Caco-2 (cell line): ENCODE measurements at places on chromosomes 6 and 20.

DNA sequence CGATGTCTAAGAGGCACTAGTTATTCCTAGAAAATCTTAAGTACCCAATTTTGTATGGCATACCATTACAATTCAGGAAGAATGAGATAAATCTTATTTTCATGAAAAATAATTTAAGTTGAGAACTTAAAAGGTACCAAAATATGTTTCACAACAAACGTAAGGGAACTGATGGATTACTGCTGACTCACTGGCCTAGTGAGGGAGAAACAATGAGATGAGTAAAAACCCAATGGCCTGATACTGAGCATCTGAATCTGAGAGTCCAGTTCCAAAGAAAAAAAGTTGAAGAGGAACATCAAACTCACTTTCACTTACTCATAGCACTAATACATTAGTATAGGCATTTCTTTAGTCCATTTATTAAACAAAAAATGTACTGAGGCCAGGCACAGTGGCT lies 56.0 kb downstream of the MDN1 start:
- DNase-seq, result no peak

- DNase-seq, result no peak
These were observed 256.5 kb upstream of the RIN2 start for GRCh38 chr20:19501476-19502115.

GRCh38 chr6:164252948-164253347 lies 838.4 kb downstream of the QKI start:
- no peak for DNase-seq

GRCh38 chr20:63810730-63811490 lies 20.2 kb downstream of the ZBTB46 start:
- no peak for DNase-seq

- DNase-seq, result no peak
These were observed 41.6 kb downstream of the OPRM1 start for GRCh38 chr6:154080461-154081189.
